ENCODE measurements at places on chromosomes 5 and 9.
A peak's percentile ranks its signal among the peaks of the same experiment; 100 is the strongest.

GRCh38 chr5:129116797-129117196 lies 22.2 kb downstream of the ISOC1 start:
- no peak for DNase-seq

GRCh38 chr5:129141696-129142095 lies 47.1 kb downstream of the ISOC1 start:
- no peak for DNase-seq

GRCh38 chr5:123474228-123474627 lies 37.7 kb upstream of the CSNK1G3 start:
- DNase-seq = no peak

DNA sequence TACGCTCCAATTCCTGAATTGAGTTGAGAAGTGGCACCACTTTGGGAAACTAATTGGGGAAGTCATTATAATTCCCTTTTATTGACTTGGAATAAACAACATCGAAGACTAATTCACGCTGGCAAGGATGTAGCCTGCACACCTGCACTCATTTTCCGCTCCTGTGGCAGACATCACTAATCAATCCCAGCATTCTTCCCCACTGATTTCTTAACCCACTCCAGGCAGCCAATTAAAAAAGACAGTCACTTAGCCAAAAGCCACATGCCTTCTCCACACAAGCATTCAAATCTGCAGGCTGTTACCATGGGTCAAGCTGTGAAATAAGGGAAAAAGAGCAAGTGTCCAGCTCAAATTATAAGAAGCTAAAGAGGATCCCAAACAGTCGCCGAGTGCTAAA lies 68.2 kb upstream of the HRH2 start:
- DNase-seq = no peak

- DNase-seq = no peak
Measured at GRCh38 chr5:36875051-36875789, 1.3 kb upstream of the NIPBL start.

- DNase-seq = no peak
Measured at GRCh38 chr5:38634568-38635369, 78.3 kb upstream of the LIFR start.

- DNase-seq = no peak
Measured at GRCh38 chr5:68187268-68188055, 28.1 kb upstream of the PIK3R1 start.

DNA sequence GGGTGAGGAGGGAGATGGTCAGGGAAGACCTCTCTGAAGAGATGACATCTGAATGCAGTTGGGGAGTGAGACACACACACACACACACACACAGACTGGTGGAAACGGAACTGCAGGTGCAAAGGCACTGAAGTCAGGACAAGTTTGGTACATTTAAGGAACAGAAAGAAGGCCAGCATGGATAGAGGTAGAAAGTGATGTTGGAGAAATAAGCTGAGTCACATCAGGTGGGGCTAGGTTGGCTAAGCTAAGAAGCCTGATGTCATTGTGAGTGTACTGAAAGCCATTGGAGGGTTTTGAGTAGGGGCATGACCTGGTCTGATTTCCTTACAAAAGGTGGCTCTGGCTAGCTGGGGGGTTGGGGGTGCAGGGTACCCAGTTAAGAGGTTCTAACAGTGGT lies 3.1 kb downstream of the BSPRY start:
- no peak for DNase-seq

DNA sequence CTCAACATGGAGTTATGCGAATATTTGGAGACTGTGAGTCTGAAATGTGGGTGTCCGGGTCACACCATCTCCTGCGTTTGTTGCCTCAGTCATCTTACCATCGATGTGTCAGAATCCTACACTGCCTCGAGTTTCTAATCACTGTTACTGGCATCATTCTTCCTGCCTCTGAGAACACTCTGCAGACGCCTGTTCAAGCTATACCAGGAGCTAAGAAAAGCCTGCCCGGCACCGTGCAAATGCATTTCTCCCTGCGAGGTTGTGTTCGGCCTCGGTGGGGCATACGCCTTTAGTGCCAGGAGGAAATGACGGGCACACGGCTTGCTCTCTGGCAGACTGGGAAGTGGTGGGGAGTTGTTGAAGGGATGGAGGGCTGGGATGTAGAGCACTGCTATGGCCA lies 31.2 kb upstream of the SLC25A51 start:
- no peak for DNase-seq

DNA sequence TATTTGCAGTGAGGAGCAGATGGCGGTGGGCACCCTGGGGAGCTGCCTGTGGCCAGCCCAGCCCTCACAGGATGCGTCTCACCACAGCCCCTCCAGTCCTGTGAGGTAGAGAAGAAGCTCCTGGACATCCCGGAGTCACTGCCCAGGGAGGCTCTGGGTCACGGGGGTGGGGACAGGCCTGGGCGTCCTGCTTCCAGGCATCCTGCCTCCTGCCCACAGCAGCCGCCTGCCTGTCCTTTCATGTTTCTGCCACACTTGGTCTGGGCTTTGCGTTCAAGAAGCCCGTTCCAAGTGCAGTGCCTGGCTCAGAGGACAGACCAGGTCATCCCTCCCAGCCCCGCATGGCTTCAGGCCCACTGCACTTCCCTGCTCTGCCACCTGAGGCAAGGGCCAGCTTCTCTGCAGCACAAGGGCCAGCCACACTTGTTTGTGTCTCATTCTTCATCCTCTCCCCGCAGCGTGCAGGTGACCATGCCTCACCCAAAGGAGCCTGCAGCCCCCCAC lies 38.2 kb downstream of the ZDHHC11B start:
- DNase-seq = no peak

GRCh38 chr5:181086026-181086883 lies 44.7 kb downstream of the OR2V1 start:
- DNase-seq = no peak

DNA sequence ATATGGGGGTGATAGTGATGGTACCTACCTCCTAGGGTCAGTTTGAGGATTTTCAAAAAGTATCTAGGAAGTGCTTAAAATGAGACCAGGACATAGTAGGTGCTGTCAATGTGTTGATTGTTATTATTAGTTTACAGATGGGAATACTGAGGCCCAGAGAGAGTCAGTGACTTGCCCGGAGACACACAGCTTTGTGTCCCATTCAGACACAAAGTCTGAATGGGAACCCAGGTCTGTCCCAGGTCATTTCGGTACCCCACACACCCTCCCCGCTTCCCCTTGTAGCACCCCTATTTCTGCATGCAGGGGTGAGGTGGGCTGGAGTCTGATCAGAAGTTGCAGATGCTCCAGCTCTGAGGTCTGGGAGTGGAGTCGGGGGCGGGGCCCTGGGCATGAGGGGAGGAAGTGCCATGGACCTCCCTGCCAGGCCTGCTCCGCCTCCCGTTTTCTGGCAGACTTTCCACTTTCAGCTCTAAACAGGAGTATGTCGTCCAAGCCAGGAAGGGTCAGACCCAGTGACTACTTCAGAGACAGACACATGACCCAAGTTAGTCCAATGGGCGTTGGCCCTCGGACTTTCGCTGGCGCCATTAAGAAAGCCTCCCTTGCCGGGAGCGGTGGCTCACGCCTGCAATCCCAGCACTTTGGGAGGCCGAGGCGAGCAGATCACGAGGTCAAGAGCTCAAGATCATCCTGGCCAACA lies 3.2 kb upstream of the DBN1 start:
- DNase-seq = no peak

GRCh38 chr5:68543212-68543611 lies 327.7 kb downstream of the PIK3R1 start:
- no peak for DNase-seq

- peak; percentile 34 for DNase-seq
Measured at GRCh38 chr5:143955141-143955540, 143.2 kb downstream of the HMHB1 start.

- DNase-seq = peak; percentile 96
Measured at GRCh38 chr5:65190328-65191053, 291.2 kb downstream of the ADAMTS6 start.

- no peak for DNase-seq
Measured at GRCh38 chr5:169384661-169385060, 83.7 kb upstream of the SLIT3 start.

DNA sequence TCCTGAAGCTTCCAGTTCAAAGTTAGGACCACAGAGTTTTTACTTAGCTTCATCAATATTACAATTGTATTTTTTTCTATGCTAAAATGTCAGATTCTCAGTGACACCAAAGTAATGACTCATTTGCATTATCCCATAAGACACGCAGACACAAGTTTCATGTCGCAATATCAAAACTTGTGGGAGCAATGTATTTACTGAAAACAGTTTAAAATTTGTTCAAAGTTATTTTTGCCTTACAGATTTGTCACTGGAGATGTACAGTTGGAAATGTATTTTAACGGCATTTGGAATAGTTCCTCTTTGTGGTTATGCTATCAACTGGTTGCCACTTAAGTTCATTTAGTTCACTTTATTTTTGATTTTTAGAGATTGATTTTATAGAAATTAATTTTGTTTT lies 36.2 kb upstream of the DAP start:
- DNase-seq = no peak

DNA sequence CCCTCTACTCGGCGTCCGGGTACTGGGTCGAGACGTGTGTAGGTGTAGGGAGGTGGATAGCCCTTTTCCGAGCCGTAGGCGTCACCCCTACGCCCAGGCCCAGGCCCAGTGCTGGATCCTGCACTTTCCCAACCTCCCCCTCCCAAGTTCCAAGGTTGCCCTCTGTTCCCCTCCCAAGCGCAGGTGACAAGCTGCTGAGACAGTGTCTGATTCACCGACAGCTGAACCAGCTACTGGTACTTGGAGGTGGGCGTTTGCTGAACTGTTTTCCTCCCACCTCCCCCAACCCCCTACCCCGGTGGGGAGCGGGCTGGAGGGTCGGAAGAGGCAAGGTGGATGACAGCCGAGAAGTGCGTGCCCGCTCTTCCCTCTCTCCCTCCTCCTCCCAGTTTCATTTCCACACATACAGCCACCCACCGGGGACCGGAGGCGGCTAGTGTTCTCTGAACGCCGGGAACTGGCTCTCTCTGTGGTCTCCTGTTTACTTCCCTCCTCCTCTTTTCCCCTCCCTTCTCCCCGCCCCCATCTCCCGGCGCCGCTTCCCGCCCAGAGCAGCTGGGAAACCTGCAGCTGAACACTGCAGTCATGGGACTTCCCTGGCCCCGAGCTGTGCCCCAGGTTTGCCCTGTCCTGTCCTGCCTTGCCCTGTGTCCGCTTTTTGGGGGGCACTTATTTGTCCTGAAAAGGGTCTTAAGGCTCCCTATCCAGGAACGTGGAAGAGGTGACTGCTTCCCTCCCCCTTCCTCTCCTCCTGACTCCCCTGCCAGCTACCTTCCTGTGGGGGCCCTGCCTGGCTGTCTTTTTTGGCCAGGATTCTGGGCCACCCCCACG lies 6.2 kb upstream of the KLF9 start:
- no peak for DNase-seq

- DNase-seq = no peak
Measured at GRCh38 chr5:147373328-147373727, 136.5 kb downstream of the DPYSL3 start.

GRCh38 chr9:136740971-136741882 lies 1.5 kb downstream of the LCN10 start:
- DNase-seq = no peak

DNA sequence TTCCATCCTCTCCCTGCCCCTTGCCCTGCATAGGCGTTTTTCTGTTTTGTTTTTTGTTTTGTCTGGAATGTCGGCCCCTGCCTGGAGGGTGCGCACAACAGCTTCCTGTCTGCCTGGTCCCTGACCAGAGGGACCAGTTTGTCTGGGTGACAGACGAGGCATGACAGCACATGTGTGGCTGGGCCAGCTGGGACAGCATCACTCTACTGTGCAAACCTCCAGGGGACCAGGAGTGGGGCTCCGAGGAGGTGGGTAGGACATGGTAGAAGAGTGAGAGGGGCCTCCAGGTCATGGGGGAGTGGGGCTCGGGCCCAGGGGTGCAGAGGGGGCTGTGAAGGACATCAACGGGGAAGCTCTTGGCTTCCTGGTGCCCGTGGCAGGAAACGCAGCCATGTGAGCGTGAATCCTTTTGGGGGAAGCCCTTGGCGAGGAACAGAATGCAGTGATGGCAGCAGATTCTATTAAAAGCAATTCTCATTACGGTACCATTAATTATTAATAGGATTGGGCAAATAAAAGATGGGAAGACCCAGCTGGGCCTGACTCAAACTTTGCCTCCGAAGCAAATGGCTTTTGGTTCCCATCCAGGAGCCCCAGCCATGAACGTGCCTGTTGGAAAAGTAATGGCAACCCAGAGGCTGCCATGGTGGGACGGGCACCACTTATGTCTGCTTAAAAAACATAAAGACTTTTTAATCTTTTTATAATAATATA lies 184.4 kb upstream of the IER5L start:
- DNase-seq = no peak

DNA sequence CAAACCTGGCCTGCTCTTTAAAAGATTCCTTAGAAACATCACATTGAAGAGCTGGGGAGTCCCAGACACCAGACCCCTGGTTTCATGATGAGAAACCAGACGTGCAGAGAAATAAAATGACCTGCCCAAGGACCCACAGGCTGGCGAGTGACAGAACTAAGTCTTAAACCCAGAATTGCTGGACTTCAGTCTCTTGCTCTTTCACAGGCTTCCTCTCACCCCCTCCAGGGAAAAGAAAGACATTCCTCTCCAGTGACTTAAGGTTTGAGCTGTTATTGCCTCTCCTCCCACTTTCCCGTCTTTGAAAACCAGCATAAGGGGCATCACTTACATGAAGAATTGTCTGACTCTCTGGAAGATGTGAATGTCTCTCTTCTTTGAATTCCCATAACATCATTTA lies 535.2 kb downstream of the IRX1 start:
- DNase-seq = no peak

GRCh38 chr5:166431456-166431855 lies 1860.0 kb upstream of the WWC1 start:
- DNase-seq = no peak

- no peak for DNase-seq
Measured at GRCh38 chr9:125393426-125393825, 131.8 kb downstream of the GAPVD1 start.

DNA sequence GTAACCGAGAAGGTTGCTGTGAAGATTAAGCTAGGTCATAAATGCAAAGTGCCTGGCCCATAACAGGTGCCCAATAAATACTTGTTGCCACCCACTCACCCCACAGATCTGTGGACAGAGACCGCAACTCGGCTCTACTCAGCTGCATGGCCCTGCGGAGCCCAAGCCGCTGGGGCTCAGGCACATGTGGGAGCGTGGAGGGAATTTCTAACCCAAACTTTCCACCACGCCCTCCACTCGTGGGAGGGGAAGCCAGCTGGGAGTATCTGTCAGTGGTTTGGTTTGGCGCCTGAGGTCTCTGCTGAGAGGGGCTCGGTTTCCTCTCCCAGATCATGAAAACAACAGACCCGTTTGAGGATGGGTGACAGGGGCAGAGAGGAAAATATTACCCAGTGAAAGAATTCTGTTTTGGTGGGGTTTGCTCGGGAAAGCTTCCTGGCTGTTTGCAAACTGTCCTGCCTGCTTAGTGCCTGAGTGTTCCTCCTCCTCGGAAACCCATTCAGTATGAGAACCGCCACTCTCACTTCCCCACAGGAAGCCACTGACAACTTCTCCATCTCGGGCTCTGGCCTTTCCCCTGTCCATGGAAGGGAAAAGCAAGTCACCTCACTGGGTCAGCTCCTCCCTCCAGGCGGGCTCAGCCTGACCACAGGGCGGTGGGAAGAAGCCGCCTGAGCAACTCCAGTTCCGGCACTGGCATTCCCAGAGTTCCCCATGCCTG lies 60.1 kb downstream of the RGS3 start:
- no peak for DNase-seq
